ENCODE measurements at places on chromosomes 7 and 10. TPM values are rescaled to one million over a fixed set of nuclear protein-coding genes. Genes with fewer than 3 reads are reported as not detected.

DNA sequence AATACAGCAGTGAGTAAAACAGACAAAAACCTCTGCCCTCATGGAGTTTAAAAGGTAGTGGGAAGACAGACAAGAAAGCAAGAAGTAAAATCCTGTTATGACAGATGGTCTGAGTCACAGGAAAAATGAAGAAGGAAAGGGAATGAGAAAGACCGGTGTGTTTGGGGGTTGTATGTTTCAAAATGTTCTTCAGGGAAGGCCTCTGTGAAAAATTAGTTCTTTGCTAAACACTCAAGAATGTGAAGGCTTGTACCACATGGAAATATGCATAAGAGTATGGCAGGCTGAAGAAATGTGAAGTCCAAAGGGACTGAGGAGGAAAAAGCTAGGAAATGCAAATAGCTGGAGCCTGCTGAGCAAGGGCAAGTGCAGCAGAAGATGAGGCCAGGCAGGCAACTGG, 315.9 kb upstream of the SEMA3A start:
- no peak for DNase-seq

DNA sequence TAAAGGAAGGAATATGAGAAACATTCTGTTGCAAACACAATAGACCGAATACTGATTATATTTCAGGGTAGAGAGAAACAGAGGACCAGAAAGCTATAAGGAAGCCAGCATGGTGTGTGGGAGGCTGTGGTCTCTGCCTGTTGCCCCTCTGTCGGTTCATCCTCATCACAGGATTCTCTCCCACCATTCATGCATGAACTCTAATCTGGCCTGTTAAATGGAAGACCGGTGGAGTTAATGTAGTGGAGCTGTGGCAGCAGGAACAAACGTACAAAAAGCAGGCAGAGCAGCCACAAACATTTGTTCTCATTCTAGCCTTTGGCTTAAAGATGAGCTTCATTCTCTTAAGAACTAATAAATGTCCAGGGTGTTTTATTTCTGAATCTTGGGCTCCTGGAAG, 902.4 kb downstream of the LRMDA start:
- no peak for DNase-seq

DNA sequence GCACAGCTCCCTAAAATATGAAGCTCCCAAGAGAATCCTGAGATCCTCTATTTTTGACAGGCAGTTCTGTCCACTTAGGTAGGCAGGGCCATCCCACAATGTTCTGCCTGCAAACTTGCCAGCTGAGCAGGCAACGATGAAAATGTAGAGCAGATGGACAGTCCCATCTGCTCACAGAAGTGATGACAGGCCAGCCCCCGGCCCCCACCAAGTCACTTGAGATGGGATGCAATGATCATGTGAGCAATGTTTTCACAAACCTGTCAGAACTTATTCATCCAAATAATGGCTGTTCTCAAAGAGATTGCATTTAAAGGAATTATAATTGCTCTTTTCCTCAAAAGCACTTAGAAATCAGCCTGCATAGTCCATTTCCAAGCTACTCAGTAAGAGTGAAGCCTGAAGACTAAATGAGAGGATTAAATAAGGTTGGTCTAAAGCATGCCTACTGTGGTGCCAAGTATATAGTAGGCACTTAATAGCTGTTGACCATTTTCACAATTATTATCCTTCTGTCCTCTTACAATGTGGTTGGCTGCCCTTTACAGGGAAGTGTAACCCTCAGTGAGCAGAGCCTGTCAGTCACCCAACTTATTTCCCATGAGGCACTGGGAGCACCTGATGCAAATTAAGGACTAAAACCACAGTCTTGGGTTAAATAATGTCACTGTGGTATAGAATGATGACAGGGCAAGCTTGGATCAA, 301.2 kb downstream of the FGFR2 start:
- DNase-seq = no peak

DNA sequence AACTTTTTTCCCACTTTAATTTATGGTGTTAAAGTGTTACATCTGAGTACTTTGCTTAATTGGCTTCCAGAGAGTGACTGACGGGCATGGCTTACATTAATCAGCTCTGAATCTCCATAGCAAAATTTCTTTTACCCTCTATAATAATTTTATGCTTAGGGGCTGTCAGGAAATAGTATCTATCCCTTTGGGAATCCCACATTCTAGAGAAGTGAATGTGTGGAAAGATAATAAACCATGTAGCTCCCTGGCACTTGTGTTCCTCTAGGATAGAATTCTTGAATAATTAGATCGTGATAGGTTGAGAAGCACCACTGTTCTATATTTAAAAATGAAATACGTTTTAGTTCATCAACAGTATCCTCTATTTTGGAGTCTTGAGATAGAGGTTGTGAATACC, 89.6 kb downstream of the DNAJB9 start:
- DNase-seq = no peak

DNA sequence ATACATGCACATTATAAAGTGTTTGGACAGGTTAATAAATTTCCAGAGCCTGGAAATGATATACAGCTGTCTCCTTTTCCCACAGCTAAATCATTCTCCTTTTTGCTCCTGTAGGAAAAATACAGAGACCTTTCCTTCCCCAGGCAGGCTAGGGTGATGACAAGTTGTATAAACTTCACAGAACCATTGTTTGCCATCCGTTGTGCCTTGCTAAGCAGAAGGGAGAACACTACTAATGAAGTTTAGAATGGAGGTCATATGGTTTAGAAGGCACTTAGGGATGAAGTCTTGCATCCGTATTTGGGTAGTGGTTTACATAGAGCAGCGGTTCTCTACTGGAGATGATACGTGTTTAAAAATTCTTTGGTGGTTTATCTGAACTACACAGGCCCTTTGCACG, 46.0 kb downstream of the NAMPT start:
- DNase-seq = no peak

GRCh38 chr7:74280985-74281384, 8.2 kb upstream of the CLIP2 start:
- no peak for DNase-seq

GRCh38 chr7:28891192-28891875, 66.8 kb downstream of the TRIL start:
- DNase-seq = peak; percentile 86

- DNase-seq = no peak
Measured at GRCh38 chr10:51269821-51270220, 195.5 kb downstream of the PRKG1 start.

GRCh38 chr10:87974769-87975168, 111.3 kb downstream of the PTEN start:
- DNase-seq = peak; percentile 43

DNA sequence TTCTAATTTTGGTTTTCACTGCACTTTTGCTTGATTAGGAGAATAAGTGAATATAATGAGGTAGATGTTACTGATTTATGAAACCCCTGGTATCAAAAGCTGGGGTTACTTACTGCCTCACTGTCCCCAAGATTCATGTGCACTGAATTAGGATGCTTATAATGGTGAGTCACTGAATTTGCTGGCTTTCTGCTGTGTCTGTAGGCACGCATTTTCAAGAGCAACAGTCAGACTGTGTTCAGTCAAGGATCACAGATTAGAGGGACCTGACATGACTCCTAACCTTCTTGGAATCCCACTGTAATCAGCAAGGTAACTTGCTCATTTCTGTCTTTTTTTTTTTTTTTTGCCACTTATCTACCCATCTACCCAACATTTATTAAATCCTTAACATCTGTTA, 59.7 kb downstream of the GPR85 start:
- DNase-seq = no peak

DNA sequence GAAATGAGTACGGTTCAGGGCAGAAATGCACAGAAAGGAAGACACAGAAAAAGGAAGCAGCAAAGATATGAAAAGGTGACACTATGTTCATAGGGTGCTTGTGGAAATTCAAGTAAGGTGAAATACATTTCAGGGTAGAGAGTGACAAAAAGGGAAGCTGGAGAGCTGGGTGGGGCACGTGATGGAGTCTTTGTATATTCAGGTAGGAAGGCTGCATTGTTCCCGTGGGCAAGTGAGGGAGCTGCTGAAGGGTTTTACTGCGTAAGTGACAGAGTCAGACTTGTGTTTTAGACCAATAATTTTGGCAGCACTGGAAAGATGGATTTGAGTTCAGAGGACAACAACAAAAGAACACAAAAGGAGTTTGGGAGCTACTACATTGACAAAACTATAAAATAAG, 35.3 kb upstream of the ANK3 start:
- no peak for DNase-seq

DNA sequence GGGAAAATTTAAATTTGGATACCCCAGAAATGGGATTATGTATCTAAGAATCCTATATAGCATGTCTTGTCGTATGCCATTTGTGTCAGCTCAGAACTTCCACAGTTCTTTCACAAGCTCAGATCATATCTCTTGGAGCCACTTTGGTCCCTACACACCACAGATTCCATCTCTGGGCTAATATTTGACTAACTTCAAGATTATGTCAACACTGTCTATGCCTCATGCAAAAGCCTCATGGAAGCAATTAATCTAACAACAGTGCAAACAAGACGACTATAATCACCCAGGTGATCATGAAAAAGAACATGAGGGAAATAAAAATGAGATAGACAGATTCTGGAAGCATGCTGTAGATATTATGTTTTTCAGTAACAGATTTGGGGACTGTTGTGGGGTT, 189.1 kb downstream of the LRRTM3 start:
- DNase-seq = no peak

- DNase-seq = no peak
Measured at GRCh38 chr10:130621231-130621775, 485.1 kb downstream of the GLRX3 start.

DNA sequence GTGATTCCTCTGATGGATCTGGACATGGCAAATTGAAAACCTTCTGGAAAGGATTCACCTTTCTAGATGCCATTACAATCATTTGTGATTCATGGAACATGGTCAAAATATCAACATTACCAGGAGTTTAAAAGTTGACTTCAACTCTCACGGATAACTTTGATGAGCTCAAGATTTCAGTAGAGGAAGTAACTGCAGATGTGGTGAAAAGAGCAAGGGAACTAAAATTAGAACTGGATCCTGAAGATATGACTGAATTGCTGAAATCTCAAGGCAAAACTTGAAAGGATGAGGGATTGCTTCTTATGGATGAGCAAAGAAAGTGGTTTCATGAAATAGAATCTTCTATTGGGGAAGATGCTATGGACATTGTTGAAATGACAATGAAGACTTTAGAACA, 293.6 kb downstream of the ARHGAP12 start:
- DNase-seq = no peak

GRCh38 chr7:139873593-139874301, 44.7 kb downstream of the TBXAS1 start:
- DNase-seq = no peak

DNA sequence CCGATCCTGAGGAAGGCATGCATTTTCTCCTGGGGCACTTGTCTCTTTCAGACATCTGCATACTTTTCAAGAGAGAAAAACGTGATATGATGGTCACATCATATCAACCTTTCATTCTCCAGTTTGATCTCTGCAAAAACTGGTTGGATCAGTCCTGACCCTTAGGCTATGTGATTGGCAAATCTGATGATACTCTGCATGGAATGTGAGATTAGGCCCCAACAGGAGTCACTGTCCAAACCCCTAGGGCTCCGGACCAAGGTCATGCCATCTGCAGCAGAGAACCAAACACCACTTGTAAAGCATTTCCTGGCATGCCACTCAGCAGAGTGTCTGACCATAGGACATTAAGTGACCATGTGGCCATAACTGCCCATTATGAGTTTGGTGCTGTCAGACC, 8.6 kb downstream of the GCK start:
- DNase-seq = no peak

- DNase-seq = no peak
Measured at GRCh38 chr7:2261611-2262010, 19.6 kb downstream of the NUDT1 start.

GRCh38 chr7:33932221-33932620, 26.9 kb downstream of the BMPER start:
- DNase-seq = no peak

GRCh38 chr10:113335592-113335991, 217.3 kb upstream of the HABP2 start:
- DNase-seq = no peak

DNA sequence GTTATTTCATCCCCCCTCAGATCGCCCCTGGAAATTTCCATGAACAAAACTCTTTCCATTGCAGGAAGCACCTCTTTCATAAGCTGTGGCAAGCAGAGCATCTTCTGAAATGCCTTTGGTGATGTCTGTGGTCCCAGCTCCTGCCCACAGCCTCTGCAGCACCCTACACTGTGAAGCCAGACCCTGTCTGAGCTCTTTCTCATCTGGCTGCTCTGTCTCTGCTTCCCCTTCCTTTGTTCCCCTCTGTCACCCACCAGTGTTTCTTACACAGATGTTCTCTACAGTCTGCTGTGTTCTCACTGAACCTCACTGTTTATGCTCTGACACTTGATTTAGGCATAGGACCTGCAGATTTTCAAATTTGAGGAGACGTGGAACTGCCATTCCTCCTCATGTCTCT, 1.9 kb upstream of the TAS2R39 start:
- no peak for DNase-seq

GRCh38 chr7:391961-392524, 102.1 kb downstream of the FOXL3 start:
- DNase-seq = no peak

DNA sequence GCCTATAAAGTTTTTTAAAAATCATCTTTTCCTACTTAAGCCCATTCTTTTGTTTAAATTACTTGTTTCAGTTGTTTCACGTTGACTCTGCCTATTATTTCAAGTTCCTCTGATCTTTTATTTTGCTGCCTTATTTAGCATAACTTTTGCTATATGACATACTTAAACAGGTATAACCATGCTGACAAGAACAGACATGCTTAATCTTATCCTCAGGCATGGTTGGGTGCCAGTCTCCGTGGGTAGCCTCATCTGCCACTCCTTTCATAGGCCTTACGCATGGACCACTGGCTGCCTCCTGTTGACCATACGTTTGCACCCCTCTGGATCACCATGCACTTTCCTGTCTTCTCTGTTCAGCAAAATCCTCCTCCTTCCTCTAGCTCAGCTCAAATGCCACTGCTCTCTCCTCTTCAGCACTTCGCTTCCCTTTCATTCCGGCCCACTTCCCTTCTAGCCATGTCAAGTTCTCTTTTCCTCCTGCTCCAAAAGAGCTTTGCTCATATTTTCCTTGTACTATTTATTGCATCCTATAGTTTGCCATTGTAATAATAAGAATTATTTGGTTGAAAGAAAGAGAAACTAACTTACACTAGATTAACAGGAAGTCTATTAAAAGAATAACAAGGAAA, 10.0 kb upstream of the TSPAN33 start:
- no peak for DNase-seq

- DNase-seq = peak; percentile 29
Measured at GRCh38 chr10:69439813-69440506, 11.3 kb upstream of the TSPAN15 start.

Gene FRMPD2
- not detected for total RNA-seq

Gene GNAT3
- total RNA-seq = not detected

Gene SUN3
- 0.52 TPM for total RNA-seq

Gene PITX3
- total RNA-seq = 1.5 TPM

Gene AKR1C8
- total RNA-seq = not detected

Gene CAMK2B
- total RNA-seq = not detected

Gene TAS2R3
- total RNA-seq = 3.9 TPM

Gene OPN1SW
- not detected for total RNA-seq

Gene UCMA
- 8.6 TPM for total RNA-seq

Gene CRYGN
- 0.59 TPM for total RNA-seq

Gene AKR1D1
- not detected for total RNA-seq
